IPS DF 19.7 (cell line): ENCODE measurements at places on chromosomes 1 and 21.

- DNase-seq = no peak
These were observed 61.9 kb upstream of the ATP1A1 start for GRCh38 chr1:116311193-116311592.

DNA sequence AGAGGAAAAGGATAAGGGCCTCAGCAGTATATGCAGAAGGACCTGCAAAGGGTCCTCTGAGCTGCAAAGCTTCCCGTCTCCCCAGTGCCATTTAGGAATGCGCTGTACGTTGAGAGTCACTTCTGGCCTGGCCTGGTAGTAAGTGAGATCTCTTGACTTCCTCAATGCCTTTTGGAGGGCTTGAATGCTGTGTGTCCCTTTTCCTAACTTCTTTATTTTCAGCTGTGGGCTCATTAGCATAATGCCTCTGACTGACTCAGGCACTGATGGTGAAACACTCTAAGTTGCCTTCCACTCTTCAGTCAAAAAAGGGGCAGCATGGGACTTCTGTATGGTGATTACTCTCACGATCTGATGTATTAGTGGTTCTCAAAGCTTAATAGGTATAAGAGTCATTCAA lies 49.9 kb downstream of the XCL1 start:
- DNase-seq = no peak

DNA sequence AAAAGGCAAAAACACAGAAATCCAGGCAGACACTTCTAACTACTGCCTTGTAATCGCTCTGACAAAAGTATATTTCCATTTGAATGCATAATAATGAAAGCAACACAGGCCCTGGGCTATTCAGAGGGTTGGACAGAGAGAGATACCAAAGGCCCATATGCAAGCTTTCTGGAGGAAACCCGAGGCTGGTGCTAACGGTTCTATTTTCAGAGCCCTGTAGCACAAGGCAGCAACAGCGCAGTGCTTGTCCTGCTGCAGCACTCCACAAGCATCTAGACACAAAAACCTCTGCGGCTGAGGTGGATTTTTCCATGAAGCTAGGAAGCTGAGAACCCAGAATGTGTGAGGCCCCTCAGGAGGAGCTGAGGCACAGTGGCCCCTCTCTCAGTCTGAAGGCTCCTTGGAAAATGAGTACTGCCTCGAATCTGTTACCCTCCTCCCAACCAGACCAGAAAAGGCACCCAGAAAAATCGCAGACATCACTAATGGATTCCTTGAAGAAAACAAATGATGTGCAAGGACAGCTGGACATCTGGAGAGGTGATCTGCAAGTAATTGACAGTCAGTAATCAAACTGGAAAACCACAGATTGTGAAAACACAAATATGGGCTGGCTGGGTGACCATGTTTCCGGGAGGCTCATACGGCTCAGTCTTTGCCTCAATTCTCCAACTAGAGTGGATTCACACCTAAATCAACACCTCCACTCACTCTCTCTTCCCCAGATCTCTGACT lies 54.0 kb downstream of the COLGALT2 start:
- DNase-seq = no peak

GRCh38 chr1:236809148-236809547 lies 14.1 kb downstream of the MTR start:
- no peak for DNase-seq

DNA sequence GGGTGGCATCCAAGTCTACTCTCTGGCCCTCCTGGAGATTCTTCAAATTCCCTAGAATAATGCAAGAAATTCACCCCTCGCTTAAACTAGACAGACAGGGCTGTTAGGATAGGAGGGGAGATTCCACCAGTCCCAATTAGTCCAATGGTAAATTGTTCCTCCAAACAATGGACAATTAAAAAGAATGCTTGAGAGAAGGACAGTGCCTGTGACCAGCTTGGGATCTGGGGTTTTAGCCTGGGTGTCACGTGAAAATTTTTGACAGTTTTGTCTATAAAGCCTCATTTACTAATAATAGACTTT lies 177.7 kb upstream of the RAB4A start:
- DNase-seq = no peak
